ENCODE measurements at places on chromosomes 1 and 21.

GRCh38 chr1:243268751-243269460 is 13.1 kb downstream of the SDCCAG8 start:
- no peak for DNase-seq

DNA sequence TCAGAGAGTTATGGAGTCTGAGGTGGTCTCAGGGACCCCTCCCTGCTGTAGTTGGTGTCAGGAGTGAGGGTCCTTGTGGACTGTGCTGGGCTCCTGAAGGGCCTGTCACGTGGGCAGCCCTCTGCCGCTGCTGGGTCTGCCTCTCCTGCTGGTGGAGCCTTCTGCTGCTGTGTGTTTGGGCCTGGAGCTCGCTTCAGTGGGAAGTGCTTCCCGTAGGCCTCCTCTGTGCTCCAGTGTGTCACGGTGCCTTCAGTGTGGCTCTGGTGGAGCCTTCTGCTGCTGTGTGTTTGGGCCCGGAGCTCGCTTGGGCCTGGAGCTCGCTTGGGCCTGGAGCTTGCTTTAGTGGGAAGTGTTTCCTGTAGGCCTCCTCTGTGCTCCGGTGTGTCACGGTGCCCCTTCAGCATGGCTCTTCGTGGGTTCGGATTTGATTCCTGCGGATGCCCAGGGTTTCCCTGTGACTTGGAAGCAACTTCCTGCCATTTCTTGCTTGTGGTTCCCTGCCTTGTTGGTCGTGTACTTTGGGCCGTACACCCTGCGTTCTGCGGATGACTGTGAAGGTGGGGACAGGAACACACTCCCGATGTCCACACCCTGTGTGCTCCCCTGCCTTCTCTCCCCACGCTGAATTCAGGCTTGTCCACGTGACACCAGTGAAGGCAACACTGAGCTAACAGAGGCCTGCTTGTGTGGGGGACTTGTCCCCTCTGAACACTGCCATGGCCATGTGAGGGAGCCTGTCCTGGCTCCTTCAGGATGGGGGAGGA is 19.5 kb downstream of the C1orf174 start:
- no peak for DNase-seq

DNA sequence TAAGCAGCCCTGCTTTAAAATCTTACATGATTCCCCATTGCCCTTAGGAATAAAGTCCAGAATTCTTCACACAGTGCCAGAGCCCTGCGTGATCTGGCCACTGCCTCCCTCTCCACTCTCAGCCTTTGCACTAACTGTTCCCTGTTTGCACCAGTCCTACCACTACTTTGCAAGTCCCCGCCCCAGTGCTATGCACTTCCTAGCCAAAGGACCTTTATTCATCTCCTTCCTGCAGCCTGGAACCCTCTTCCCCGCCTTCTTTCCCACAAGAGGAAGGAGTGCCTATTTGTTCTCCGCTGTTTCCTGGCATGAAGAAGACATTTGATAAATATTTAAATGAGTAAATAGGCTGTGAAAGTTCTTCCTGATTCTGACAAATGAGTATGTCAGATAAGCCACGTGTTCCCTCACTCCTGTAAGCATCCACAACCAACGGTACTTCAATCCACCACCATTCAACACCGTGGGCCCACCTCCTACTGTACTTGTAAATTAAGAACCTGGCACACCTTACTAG is 23.9 kb downstream of the CAPN8 start:
- no peak for DNase-seq

- DNase-seq, result no peak
These were observed 10.8 kb downstream of the MYOM3 start for GRCh38 chr1:24100945-24101737.

- peak; percentile 46 for DNase-seq
These were observed 82.9 kb downstream of the GALNT2 start for GRCh38 chr1:230149751-230150584.

DNA sequence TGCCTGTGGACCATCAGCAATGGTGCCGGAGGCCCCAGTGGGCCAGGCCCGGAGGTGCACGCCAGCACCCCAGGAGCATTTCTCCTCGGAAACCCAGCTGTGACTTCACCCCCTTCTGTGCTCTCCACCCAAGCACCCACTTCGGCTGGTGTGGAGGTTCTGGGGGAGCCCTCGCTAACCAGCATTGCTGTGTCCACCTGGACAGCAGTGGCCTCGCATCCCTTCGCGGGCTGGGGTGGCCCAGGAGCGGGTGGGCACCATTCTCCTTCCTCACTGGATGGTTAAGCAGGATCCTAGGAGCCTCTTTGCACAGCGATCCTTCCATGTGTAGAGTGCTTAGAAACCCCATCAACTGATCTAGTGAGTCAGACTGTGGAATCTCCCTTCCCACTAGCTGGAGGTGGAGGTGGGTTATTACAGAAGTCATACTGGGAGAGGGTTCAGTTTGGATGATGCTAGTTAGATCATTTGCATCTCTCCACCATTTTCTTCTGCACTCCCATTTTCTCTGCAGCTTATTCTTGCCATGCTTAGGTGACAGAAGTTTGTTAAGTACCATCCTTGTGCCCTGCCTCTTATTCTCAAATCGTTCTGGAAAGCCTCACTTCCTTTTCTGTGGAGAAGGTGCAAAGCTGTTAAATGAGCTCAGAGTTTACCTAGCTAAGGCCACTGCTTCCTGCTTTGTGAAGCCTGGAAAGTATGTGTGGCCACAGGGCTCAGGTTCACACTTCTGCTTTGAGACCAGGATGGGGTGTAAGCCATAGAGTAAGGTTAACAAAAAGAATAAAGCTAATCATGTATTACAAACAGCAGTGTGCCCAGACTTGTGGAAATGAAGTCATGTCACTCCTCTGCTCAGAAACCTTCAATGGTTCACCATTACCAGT is 32.3 kb downstream of the TBX19 start:
- no peak for DNase-seq

DNA sequence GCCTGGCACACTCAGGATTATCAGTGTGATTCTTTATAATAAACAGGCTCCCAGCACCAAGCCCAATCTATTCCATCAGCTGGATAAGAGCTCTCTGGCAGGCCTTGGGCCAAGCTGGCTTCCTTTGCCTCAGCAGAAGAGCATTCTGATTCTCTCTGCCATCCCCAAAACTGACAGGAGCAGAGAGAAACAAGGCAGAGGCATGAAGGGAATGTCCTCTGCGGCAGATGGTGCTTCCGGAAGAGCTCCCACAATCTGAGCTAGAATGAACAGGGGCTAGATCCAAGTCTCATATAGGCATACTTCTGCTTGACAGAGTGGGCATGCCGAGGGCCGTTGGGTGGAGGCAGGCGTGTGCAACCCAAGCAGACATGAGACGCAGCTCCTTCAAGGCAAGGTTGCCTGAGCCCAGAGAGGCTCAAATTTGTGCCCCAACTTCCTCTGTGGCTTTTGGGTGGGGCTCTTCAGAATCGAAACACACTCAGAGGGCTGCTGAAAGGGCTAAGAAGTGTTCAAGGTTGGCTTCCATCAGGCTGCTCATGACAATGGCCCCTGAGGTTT is 4.0 kb downstream of the CAPN2 start:
- no peak for DNase-seq

DNA sequence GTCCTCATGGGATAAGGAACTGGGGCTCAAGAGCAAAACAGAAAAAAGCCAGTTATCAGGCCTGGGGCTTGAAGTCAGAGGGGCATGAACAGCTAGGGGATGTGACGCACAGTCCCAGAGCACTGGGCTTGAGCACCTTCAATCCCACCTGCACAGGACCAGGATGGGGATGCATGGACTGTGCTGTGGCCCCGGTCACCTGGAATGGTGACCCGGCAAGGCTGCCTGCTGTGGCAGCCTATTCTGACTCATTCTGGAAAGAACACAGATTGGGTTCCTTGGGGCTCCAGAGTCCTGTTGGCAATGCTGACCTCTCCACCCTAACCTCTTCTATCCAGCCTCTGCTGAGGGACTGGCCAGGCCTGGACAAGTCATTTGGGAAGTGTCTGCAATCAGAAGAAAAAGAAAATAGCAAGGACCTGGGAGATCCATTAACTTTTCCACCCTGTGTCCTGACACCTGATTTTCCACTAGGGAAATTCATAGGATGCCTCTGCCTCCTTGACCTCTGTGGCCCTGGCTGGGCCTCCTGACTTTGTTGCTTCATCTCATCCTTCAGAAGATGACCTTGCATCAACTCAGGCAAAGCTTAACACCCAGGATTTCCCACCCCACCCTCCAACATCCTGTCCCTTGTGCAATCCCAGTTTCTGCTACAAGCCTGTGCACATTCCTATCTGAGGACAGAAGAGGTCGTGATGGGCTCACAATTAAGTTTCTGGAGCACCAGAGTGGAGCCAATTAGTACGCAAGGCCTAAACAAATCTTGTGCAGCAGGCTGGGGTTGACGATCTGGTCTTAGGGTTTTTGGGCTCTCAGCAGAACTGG is 17.9 kb upstream of the FMOD start:
- no peak for DNase-seq

Measured in NCI-H2107 (cell line).